NCI-H1694 (cell line): ENCODE measurements at places on chromosomes 3 and 15.

- no peak for DNase-seq
Observed at GRCh38 chr3:10341901-10342398, 21.0 kb upstream of the SEC13 start.

DNA sequence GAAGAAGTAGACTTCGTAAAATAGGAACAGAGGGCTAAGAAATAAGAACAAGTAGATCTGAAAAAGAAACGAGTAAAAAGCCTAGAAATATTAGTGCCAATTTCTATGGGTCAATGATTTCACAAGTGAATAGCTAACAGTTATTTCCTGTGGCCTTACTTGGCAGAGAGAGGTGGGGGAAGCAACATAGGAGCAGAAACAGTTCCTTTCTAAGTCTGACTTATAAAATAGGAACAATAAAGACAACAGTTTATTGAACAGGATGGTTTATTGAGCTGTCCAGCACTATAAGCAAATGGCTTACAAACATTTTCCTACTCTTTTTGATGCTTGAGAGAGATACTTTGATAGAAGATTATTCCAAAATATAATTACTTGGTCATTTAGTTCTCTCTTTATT, 37.9 kb downstream of the AGTR1 start:
- DNase-seq, result no peak

DNA sequence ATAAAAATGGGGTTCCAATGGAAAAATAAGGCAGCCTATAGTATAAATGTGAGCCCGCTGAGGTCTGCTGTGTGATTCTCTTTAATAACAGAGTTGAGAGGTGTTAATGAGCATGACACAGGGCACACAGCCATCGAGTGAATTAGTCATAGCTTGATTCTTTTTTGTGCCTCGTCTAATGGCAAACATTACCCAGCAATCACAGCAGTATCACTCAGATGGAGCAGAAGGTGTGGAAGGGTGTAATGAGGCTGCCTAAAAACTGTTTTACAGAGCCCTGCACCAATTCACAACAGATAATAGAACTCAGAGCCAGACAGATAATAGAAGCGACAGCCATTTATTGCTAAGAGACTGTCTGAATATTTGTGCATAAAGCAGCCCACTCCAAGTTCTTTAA, 178.6 kb upstream of the TPRG1 start:
- peak; percentile 28 for DNase-seq

DNA sequence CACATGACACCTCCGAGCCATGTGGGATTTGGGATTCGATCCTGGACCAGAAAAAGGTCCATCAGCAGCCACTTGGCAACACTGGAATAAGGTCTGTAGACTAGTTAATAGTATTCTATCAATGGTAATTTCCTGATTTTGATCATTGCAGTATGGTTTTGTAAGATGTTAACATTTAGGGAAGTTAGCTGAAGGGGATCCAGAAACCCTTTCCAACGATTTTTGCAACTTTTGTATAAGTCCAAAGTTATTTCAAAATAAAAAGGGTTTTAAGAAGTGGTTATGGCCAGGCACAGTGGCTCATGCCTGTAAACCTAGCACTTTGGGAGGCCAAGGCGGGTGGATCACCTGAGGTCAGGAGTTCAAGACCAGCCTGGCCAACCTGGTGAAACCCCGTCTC, 10.2 kb downstream of the BDH1 start:
- no peak for DNase-seq

- DNase-seq, result no peak
Observed at GRCh38 chr15:38755718-38756117, 191.1 kb upstream of the RASGRP1 start.

GRCh38 chr15:95684693-95685115, 645.8 kb upstream of the NR2F2 start:
- DNase-seq, result no peak

DNA sequence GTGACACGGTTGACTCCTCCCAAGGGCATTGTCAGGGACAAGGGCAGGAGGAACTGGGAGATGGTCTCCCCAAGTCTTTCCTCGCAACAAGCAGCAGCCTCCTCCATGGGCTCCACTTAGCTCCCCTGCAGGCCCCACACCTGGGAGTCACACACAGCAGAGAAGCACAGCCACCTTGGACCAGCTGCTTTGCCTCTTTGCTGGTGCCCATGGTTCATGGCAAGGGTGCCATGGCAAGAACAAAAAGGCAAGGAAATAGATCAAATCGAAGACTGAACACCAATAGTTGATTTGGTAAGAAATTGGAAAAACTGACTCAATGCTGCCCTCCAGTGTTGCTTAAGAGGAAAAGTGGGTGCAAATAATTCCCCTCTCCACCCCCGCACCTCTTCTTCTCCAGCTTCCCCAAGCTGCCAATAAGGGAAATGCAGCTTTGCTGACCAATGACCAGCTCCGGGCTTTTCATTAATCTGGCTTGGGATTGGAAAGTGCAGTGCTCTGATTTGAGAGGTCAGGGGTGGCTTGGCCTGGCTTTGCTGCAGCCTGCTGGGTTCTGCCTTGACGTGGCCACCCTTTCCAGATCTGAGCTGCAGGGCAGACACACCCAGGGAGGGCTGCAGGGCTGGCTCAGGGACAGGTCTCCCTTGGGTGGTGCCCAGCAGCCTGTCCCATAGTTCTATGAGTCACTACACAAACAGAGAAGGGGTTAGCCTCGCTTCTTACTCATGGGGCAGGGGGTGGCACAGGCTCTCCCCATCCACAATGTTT, 162.0 kb downstream of the KLF13 start:
- peak; percentile 27 for DNase-seq

- DNase-seq, result no peak
Observed at GRCh38 chr15:68209735-68210408, 4.7 kb upstream of the CALML4 start.

DNA sequence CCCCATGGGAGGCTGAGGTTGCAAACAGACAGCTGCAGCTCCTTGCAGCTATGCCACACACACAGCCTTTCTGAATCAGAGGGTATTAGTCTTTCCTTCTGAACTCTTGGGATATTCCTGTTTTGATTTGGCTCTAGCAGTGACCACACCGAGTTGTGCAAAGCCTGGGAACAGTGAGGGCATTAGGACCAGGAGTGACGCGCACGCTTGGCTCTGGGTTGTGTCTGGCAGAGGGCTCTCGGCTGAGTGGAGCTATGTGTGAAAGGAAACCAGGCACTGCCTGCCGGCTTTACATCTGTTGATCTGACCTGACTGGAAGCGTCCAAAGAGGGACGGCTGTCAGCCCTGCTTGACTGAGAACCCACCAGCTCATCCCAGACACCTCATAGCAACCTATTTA, at the start of gene GALNT15:
GALNT15 (plus strand) TSS at position 292 of the 400 bp plus-strand sequence. CDS start 472 bp downstream, outside the sequence.
- peak; percentile 18 for DNase-seq

DNA sequence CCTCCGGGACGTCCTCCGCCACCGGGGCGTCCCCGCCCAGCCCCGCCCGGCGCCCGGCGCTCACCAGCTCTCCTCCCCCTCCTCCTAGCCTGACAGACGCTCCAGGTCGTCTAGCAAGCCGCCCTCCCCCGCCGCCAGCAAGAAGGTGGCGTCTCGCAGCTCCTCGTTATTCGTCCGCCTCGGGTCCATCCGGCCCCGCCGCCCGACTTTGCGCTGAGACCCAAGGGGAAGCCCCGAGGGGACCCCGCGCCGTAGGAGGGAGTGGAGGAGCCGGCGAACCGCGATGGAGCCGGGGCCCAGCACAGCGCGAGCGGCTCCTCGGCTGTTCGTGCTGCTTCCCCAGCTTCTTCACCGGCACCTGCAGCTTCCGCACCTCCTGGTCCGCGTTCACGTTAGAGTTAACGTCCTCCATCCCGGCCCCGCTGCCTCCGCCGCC, 26.3 kb upstream of the MTHFS start:
- DNase-seq, result no peak

GRCh38 chr3:53079147-53079546, 33.3 kb upstream of the SFMBT1 start:
- DNase-seq, result no peak

DNA sequence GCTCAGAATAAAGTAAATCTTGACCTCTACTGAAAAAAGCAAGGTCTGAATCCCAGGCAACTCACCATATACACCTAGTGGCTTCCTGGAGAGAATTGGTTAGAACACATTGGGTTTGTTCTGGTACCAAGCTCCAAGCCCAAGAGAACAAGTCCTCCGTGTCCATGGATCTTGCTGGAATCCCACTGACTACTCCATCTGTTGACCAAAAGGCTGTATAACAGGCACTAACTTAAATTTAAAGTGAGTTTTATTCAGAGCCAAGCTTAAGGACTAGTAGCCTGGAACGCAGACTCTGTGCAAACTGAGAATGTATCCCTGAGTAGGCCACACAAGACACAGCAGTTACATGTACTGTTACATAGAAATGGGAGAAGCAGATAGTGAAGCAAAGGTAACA, 342.1 kb upstream of the LRRC3B start:
- DNase-seq, result no peak

- no peak for DNase-seq
Observed at GRCh38 chr15:57045741-57046382, 127.4 kb downstream of the TCF12 start.

GRCh38 chr15:33211176-33211808, 16.8 kb upstream of the FMN1 start:
- DNase-seq, result no peak

GRCh38 chr3:12969486-12969885, 103.7 kb downstream of the IQSEC1 start:
- no peak for DNase-seq

DNA sequence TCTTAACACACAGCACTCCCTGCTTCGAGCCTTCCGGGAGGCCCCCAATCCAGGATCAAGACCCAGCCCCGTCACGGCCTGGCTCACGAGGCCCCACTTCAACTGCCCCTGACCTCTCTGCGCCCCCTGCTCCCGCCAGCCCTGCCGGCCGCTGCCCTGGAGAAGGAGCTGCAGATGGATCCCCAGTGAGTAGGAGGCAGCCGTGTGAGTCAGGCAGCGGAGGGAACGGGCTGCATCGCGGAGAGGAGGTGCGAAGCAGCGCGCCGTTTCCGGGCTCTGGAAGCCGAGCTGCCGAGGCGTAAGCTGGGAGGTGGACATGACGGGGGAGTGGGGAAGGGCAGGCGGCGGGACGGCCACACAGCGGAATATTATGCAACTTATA, 133.4 kb downstream of the TPRA1 start:
- DNase-seq, result no peak

GRCh38 chr3:156171281-156172267, 51.2 kb downstream of the KCNAB1 start:
- no peak for DNase-seq

GRCh38 chr15:65790694-65791334, 1.3 kb downstream of the DENND4A start:
- peak; percentile 33 for DNase-seq

DNA sequence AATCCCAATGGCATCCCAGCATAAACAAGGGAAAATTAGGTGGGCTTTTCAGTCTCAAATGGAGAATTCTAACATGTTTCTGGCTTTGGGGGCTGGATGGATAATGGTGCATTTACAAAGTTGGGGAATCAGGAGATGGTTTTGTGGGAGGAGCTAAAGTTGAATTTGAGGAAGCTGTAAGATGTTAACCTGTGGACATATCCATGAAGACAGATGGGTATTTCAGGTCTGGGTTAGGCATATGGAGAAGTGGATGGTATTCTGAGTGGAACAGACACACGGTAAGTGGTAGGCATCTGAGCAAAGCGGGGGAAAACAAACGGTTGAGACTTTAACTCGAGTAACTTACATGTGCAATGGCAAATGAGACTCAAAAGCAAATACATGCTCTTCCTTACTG, 1.7 kb upstream of the LMLN start:
- no peak for DNase-seq

DNA sequence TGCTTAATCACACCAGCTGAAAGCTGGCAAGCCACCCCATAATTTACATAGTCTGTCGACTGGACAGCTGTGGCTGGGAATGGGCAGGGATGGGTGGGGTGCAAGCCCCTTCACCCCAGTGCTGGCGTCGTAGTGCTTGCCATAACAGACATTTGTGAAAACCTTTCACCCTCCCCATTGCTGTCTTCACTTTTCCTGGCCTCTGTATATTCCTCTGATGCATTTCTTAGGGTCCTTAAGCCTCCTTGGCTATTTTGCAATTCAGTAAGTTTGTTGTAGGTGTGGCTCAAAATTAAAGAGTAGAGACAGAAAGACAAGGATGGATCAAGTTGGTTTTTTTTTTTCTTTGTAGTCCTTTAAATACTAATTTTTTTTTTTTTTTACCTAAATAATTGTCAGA, 383.3 kb upstream of the MCTP2 start:
- DNase-seq, result no peak

DNA sequence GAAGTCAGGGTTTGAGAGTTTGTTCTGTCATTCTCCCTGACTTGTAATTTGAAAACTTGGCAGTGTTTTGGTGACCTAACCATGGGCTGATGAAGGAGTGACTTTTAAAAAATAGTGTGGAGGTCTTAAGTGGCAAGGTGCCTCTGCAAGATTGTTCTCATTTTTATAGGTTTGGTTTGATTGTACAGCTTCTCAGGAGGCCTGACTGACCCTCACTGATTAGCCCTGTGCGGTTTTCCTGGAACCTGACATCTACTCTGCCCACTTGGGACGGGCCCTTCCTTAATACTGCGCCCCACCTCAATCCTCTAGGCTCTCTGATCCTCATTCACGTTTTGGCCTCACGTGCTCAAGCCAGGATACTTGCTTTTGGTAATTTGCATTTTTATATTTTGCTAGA, 2.8 kb downstream of the UBE2E1 start:
- DNase-seq, result no peak

DNA sequence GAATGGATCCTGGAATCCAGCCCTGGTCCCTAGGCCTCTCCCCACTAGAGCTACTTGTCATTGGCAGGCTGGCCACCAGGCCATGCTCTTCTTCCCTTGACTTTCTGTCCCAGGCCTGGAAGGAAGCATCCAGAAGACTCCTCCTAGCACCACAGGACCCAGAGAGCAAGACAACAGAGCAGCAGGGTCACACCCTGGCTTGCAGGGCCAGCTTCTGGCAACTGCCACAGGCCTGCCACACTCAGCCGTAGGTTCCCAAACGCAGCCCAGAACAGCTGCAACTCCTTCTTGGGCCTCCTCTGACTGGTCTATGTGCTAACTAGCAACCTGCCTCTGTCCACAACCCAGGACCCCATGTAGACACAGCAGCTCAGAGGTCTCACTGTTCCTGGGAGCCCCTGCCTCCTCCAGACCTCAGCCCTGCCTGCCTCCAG, 36.8 kb upstream of the RPL32 start:
- DNase-seq, result no peak

- no peak for DNase-seq
Observed at GRCh38 chr3:178518660-178519396, 17.4 kb upstream of the KCNMB2 start.

GRCh38 chr3:127706785-127707351, 34.1 kb downstream of the ABTB1 start:
- no peak for DNase-seq

DNA sequence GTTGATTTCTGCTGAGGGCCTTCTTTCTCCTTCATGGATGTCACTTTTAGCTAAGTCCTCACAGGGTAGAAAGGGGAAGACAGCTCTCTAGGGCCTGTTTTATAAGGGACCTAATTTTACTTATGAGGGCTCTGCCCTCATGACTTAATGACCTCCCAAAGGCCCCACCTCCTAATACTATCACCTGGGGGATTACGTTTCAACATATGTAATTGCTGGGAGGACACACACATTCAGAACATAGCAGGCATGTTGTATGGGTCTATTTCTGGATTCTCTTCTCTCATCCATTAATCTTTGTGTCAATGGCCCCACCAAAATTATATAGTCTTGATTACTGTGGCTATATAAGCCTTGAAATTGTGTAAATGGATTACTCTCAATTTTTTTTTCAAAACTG, 255.0 kb downstream of the CLSTN2 start:
- no peak for DNase-seq

- no peak for DNase-seq
Observed at GRCh38 chr3:30685267-30685667, 78.9 kb downstream of the TGFBR2 start.

GRCh38 chr15:92901995-92902394, 1.9 kb downstream of the CHD2 start:
- no peak for DNase-seq

GRCh38 chr3:131728898-131729642, 226.3 kb upstream of the MRPL3 start:
- DNase-seq, result no peak
